ENCODE measurements at places on chromosomes 6 and 20. TPM values are rescaled to one million over a fixed set of nuclear protein-coding genes. Genes with fewer than 3 reads are reported as not detected.

The SLC24A3 gene
- total RNA-seq = 1.0 TPM

The GPX5 gene
- not detected for total RNA-seq

The TTK gene
- total RNA-seq = 0.52 TPM

The AGER gene
- 1.5 TPM for total RNA-seq

The PM20D2 gene
- 6.1 TPM for total RNA-seq

The BMP2 gene
- 0.73 TPM for total RNA-seq

The PAK5 gene
- not detected for total RNA-seq

The COL11A2 gene
- total RNA-seq = 0.63 TPM
